ENCODE measurements at places on chromosomes 2 and 18.

- DNase-seq: no peak
Measured at GRCh38 chr18:58526425-58527284, 102.2 kb downstream of the ALPK2 start.

DNA sequence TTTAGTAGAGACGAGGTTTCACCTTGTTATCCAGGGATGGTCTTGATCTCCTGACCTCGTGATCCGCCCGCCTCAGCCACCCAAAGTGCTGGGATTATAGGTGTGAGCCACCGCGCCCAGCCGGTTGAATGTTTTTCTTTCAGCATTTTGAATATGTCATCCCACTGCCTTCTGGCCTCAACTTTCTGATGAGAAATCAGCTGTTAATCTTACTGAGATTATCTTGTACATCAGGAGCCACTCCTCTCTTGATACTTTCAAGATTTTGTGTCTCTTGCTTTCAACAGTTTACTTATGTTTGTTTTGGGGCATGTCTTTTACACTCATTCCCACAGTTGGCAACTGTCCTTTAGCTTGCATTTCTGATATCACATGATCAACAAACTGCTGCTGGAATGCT lies 46.3 kb downstream of the CCDC150 start:
- no peak for DNase-seq

GRCh38 chr2:176642074-176642473 lies 372.8 kb downstream of the MTX2 start:
- no peak for DNase-seq

DNA sequence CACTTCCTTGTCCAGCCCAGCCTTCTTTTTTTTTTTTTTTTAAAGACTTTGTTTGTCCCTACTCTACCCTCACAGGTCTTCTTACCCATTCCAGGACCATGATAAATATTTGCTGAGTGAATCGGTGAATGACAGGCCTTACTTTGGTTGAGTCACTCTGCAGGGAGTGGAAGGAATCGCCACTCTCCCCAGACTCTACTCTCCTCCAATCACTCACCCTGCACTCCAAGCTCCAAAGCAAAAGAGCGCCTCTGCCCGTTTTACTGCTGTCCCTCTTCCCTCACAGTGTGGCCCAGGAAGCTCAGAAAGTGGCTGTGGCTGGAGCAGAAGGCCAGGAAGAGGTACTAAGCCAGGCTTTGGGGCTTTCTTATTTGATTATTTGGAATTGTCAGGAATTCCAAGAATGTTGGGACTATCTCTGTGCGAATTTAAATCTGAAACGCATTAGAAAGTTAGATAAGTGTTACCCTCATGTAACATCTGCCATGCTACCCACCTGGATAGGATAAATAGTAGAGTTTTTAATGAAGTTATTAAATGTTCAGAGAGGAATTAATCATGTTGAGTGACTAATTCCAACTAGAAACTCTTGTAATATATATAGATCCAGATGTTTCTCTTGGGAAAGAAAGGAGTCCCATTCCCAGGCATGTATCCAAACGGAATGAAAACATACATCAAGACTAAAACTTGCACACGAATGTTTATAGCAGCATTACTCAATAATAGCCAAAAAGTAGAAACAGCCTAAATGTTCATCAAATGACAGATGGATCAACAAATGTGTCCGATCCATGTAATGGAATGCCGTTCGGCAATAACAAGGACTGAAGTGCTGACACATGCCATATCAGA lies 43.0 kb upstream of the CHMP1B start:
- DNase-seq: no peak

- no peak for DNase-seq
Measured at GRCh38 chr18:59783138-59783537, 85.9 kb upstream of the CCBE1 start.
